ENCODE measurements at places on chromosomes 6 and 20. TPM values are rescaled to one million over a fixed set of nuclear protein-coding genes. Genes with fewer than 3 reads are reported as not detected.

The PLCB4 gene
- 13.7 TPM for polyA plus RNA-seq

The DEFB132 gene
- polyA plus RNA-seq = not detected

The BTN1A1 gene
- 0.11 TPM for polyA plus RNA-seq

The WFDC2 gene
- 171 TPM for polyA plus RNA-seq

The WFDC10B gene
- not detected for polyA plus RNA-seq

DNA sequence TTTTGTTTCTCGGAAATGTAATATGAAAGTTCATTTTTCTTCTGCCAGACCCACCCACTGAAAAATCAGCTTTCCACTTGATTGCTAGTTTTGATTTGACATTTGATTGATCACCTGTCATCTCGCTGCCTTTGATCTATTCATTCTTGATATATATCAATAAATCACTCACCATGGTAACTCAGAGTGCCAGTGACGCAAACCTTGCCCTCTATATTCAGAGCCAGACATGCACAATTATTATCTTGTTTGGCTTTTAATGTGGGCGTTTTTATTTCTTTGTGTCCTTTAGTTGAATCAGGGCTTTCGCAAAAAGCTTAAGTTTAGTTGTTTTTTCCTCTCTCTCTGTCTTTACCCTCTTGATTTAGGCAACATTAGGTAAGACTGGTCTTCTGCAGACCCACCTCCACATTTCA is 2.0 kb downstream of the TSHZ2 start:
- no peak for DNase-seq

DNA sequence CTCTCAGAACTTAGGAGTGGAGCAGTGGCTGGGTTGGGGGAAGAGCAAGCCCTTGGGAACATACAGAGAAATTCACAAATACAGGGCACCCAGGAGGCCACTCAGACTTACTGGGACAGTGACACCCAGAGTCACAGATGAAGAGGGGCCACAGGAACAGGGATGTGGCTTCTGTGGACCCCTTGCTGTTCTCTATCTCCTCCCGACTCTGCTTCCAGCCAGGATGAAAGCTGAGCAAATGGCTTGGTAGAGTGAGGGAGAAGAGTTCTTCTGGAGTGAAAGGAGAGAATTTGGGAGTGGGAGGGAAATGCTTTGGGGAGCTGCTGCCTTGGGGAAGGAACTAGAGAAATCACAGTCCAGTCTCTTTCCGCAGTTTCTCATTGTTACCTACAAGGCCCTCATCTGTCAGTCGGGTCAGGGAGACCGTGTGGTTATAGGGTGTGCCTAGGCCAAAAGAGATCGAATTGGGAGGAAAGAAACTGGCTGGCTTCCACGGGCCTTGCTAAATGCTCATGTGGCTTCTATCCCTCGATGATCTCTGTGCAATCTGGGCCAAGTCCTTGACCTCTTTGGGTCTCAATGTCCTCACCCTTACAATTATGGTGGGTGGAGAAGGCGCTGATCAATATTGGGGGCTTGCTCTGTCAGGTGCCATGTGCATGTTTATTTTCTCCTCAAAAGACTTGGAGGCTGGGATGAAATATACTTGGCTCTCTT is 17.0 kb downstream of the FOXP4 start:
- DNase-seq = no peak

GRCh38 chr20:50523552-50524167 is 13.5 kb downstream of the PTPN1 start:
- no peak for DNase-seq

DNA sequence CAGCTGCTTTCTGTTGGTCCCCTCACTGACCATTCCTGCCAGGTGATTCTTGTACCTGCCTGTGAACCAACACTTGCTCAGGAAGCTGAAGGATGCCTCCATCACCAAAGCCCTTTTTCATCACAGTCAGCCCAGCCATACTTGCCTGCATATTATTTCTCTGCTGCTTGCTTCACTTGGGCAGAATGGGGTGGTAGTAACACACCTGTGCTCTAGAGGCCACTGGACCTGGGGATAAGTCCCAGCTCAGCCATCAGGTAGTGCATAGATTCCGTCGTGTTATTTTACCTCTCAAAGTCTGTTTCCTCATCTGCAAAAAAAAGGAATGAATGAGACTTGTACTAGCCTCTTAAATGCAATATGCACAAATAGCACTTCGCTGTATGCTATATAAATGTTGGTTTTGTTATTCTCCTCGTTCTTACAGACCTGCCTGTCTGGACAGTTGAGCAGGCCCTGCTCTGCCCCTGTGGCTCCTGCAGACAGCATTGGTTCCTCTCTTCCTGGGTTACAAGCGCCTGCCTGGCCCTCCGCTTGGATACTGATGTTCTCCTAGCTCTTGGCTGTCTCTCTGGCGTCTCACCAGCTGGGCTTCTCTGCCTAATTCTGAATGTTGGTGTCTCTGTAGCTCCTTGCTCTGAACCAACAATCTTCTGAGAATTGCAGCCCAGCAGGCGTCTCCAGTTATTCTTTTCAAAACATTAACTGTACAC is 151.8 kb downstream of the UNC5CL start:
- DNase-seq = no peak

DNA sequence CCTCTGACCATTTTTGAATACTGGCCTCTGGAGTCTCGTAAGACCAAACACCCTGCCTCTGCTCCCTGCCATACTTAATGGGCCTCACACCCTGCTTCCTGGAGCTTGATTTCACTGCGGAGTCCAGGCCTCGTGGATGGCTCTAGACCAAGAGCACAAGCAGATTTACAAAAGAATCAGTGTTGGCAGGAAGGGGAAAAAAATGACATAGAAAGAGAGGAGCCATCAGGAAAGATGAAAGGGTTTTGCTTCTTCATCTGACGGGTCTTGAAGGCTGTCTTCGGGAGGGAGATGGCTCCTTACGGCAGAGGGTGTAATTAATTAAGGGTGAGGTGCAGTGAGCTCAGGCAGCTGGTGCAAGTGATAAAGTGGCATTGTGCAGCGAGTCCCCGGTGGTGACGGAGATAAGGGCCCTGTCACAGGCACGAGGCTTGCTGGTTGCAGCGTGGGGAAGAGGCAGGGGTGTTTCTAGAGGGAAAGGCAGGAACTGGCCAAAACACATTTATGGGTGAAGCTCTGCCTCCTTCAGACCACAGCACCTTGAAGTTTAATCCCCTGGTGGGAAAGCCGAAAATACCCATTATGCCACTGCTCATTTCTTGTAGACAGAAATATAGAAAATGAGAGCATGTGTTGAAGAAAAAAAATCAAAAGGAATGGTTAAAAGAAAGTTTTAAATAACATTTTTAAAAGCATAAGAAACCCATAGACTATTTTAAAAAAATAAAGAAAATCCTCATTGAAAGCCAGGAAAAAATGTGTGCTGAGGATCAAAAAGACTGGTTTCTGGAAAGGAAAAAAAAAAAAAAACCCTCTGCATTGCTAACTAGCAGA is 128.6 kb upstream of the LRFN2 start:
- DNase-seq = no peak

DNA sequence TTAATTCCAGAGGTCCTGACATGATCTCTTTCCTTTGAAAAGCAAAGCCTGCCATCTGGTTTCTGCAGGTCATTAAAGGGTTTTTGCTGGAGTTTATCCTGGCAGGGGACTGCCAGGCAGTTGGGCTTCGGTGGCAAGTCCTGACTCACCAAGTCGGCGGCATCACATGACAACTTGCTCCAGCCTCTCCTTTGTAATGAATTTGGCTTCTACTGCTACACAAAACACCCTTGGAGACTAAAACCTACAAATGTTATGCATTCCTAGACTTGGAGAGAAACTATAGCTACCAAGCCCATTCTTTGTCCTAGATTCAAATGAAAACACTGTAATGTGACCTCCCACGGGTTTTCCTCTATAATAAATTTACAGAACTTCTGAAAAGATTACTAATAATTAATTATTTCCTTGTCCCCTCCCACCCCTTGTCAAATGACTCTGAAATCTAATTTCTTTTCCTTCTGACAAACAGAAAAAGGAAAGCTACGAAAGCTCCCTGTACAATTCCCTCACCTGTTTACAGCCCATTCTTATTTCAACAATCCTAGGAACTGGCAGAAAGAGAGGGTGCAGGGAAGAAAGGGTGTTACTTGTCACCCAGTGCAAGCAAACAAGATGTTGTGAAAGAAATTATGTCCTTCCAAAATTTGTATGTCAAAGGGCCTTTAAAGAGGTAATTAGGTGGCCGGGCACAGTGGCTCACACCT is 62.9 kb downstream of the QRSL1 start:
- DNase-seq = no peak

- no peak for DNase-seq
Observed at GRCh38 chr6:35064290-35064689, 76.8 kb downstream of the TCP11 start.

DNA sequence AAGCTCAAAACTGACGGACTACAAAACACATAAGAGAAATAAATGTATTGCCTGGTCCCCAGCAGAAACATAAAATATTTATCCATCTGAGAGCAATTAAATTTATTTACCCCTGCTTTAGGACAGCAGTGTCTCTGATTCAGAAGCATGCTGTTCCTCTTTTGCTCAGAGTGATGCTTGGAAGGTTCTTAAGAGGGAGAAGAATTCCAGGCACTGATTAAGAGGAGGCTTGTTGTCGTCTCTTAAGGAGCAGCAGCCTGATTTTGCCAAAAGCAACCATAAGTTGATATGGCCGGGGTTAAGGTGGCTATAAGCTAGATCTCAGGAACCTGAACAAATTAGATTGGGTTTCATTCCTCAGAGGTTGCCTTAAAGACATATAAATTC is 25.8 kb downstream of the CAP2 start:
- no peak for DNase-seq

DNA sequence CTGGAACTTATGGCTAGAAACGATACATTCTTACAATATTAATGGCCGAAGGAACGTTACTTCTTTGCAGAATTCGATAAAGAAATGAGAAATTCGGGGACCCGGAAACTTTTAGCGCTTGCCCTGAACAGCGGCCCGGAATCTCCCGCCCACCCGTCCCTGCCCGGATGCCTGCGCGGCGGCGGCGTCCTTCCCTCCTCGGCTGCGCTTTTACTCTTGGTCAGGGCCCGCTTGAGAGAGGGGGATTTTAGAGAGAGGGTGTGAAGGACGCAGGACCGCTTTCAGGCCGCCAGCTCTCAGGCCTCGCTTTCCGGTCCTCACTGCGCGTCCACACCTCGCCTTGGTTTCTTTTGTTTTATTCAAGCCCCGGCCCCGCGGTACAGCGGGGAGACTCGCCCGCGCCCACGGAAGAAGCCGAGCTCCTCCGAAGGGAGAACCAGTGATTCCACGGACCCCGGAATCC is 243.7 kb downstream of the ARID1B start:
- DNase-seq = no peak

DNA sequence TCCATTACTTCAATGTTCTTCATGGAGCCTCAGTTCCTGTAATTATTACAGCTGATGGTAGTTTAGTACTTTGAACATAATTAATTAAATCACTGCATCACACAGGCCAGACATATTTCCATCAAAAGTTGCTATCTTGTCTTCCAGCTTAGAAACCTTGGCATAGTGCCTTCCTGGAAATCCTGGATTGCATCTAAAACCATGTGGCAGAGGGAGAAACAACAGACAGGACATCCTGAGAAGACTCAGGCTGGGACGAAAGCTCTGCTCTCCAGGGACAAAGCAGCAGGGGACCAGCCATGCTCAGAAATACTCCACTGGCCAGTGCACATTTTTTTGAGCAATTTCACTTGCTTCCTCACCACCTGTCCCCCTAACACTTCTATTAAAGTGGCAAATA is 55.3 kb downstream of the TBX18 start:
- no peak for DNase-seq

GRCh38 chr20:41172296-41173140 is 35.2 kb downstream of the PLCG1 start:
- DNase-seq = no peak

DNA sequence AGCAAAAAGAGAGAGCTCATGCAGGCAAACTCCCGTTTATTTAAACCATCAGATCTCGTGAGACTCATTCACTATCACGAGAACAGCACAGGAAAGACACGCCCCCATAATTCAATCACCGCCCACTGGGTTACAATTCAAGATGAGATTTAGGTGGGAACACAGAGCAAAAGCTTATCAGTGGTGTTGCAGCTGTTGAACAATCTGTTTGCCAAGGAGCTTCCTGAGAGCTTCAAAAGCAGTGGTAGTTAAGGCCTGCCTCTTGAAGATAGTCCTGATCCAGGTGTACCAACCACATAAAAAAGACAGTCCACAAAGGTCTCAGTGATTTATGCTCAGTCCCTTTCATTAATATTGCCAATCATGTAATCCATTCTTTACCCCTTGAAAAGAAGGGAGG is 269.4 kb upstream of the IRAK1BP1 start:
- no peak for DNase-seq

- DNase-seq = peak; percentile 96
Observed at GRCh38 chr6:26123947-26124780, 36.9 kb downstream of the HFE start.

- DNase-seq = no peak
Observed at GRCh38 chr6:72783035-72783434, 161.2 kb downstream of the KCNQ5 start.
